Stimulated activated CD4-positive, alpha-beta T cell treated with anti-CD3 and anti-CD28 coated beads, Interleukin-1b, Interleukin-23, amount 100 ng/mL, for 48 hours (primary cell): ENCODE measurements at places on chromosomes 2 and 18.

DNA sequence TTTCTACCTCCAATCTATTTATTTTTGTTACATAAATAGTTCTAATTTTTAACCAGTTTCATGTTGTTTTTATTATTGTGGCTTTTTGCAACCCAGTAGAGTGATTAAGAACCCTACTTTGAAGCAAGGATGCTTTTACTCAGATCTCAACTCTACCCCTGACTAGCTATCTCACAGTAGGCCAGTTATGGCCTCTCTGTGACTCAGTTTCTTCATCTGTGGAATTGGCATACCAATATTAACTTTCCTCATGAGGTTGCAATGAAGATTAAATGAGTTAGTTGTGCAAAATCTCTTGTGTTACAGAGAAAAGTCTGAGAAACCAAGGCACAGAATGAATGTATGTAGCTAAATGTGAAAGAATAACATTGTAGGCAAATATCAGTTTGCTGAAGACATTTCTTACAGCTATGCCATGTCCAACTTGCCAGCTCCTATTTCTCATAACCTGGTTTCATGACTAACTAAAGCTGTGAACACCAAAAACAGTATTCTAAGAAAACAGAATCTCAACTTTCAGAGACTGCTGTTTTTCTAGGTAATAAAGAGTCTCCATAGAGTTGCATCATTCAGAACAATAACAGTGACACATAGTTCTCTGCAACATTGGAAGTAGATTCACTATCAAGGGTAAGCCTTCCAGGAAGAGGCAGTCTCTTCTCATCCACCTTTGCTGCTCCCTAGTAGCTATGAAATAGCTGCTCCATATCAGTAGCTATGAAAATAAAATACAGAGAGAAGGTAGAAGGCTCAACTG is 33.2 kb upstream of the CYTIP start:
- DNase-seq = no peak

- no peak for DNase-seq
Measured at GRCh38 chr2:241323778-241324177, 8.1 kb downstream of the SEPTIN2 start.

DNA sequence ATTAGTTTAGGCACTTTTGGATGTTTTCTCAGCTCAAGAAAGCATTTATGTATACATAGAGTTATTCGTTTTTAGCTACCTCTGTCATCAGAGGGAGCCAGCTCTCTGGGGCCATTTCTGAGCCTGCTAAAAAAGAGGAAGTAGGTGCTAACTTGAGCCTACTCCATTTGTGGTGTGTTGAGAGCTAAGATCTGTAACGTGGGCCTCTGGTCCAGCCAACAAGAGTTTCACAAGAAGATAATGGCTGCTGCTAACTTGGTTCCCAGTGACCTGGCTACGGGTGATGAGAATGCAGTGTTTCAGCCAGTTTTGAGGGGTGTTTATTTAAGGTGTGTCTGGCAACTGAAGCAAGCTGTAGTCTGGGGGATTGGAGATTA is 182.5 kb downstream of the PRKCE start:
- no peak for DNase-seq

DNA sequence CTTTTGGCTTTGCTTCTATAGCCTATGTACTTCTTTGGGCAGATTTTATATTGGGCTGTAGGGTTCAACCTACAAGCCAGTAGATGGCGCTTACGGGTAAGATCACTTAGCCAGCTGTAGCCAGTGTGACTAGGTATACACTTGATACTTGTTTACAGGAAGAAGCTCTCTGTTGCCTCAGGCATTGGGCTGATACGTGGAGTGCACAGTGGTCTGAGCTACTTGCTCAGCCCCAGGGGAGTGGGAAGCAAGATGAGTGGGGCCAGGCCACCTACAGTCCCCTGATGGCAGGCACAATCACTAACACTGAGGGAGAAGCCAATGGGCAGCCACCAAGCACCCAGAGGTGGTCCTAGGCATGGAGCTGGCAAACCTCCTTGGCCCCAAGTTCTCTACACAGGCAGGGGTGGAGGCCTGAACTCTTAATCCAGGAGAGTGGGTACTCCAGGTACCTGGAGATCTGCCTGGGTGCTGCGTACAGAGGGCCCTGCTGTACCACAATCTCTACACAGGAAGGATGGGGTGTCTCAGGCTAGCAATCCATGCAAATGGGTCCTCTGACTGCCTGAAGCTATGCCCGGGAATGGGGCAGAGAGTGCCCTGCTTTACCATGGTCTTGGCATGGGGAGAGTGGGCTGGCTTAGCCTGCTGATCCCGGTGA is 122.2 kb downstream of the NCOA1 start:
- DNase-seq = peak; percentile 5

GRCh38 chr2:231222318-231223000 is 24.0 kb downstream of the ARMC9 start:
- DNase-seq = no peak

- DNase-seq = no peak
Measured at GRCh38 chr2:127216095-127216494, 4.0 kb downstream of the CYP27C1 start.

DNA sequence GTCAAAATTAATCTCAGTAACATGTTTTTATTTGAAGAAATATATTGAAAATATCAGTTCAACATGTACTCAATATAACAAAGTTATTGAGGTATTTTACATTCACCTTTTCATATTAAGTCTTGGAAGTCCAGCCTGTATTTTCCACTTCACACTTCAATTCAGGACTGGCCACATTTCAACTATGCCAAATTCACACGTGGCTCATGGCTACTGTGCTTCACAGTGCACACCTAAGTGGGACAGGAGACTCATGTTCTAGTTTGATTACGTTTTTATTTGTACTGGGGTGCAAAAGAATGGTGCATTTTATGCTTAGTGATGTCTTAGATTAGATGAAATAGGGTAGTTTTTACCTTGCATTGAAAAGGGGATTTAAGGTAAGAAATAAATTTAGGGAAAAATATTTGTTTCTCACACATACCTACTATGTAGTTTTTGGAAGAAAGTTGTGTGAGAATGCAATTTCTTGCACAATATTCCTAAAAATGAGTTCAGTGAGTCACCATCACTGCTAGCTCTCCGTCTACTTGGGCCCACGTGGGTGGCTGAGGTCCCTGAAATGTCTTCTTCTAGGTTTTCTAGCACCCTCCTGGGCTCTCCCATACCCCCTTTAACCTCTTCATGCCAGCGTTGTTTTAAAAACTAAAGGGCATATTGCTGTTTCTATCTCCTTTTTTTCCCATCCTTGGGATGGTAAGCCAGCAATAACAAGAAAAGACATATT is 87.0 kb downstream of the ST6GAL2 start:
- DNase-seq = no peak

- DNase-seq = no peak
Measured at GRCh38 chr18:23337599-23338444, 115.3 kb upstream of the RIOK3 start.
